ENCODE measurements at places on chromosomes 4 and X.

- no peak for DNase-seq
These were observed 117.2 kb downstream of the SLIT2 start for GRCh38 chr4:20368926-20369325.

DNA sequence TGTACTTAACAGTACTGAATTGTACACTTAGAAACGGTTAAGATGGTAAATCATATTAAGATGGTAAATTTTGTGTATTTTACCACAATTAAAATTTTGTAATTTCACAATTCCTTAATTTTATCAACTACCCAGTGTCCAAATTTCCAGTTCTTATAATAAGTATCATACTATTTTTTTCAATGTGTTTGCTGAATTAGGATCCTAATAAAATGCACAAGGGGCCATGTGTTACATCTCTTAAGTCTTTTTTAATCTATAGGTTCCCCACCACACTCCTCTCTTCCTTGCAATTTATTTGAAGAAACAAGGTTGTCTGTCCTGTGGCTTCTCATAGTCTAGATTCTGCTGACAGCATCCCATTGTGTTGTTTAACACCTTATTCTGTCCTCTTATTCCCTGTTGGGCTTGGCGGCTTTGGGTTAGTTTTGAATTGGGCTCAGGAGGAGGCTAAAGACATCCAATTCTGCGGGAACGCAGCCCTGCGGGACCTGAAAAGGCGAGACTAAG is 533 bp upstream of the SYAP1 start:
- peak; percentile 37 for DNase-seq

GRCh38 chr4:48692897-48693296 is 87.2 kb downstream of the FRYL start:
- no peak for DNase-seq

DNA sequence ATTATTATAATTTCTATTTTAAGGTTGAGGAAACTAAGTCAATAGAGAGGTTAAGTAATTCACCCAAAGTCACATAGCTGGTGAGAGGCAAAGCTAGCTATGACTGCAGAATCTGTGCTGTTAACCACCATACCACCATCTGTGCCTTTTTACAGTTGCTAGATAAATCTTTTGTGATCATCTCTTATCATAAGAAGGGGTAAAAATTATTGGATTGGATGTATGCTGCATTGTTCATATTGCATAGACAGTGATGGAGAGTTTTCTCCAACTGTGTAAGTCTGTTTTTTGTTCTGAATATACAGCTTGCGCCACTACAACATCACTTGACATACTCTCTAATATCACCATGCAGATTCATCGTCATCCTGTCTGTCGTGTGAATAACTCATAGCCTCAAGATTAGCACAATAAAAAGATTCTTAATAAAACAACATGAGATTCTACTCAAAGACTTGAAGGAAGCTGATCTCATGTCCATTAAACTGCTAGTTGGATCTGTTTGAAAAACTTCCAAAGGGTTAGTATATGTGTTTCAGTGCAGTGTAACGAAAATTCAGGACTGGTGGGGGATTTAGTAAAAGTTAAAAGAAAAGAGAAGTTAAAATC is 495.9 kb downstream of the SPRY1 start:
- DNase-seq: no peak

DNA sequence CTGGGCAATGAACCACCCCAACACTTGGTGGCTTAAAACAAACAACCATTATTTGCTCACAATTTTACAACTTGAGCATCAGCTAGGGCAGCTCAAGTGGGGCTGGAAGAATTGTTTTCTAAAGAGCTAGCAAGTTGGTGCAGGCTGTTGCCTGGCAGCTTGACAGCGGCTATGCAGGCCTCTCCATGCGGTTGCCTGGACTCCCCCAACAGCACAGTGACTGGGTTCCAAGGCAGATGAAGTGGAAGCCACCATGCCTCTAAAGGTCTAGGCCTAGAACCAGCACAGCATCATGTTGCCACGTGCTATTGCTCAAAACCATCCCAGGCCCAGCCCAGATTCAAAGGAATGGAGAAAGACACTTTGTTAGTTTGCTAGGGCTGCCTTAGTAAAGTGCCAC is 114.8 kb downstream of the BCOR start:
- DNase-seq: no peak

DNA sequence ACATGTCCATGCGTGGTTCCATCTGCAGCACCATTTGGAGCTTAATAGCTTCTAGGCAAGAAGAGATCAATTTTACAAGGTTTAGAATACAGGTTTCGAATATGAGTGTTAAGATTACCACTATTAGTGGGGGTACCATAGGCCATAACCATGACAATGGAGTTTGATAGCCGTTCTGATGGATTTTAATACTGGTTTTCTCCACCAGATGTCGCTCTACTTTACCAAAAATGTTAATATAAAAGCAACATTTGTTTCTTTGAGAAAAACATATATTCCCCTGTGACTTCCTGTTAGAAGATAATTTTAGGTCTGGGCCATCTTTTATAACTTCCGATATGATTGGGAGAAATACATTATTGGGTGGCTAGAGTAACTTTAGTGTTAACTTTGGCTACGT is 499.7 kb upstream of the POU3F4 start:
- no peak for DNase-seq

GRCh38 chr4:53943345-53944085 is 120.9 kb downstream of the CHIC2 start:
- DNase-seq: no peak

- no peak for DNase-seq
These were observed 15.2 kb upstream of the INPP4B start for GRCh38 chr4:142861351-142861750.

Measured in thymus (tissue), 14 donors.